Temporal lobe (tissue), 4 donors: ENCODE measurements at places on chromosomes 11 and 22. TPM values are rescaled to one million over a fixed set of nuclear protein-coding genes. Genes with fewer than 3 reads are reported as not detected.

Gene APOL6
- 0.74 TPM for total RNA-seq

Gene CFAP300
- total RNA-seq: 2.2 TPM

Gene ZW10
- total RNA-seq: 9.8 TPM

Gene KRTAP5-9
- total RNA-seq: not detected

Gene C22orf15
- 0.25 TPM for total RNA-seq

Gene LRRC10B
- total RNA-seq: 2.5 TPM
